ENCODE measurements at places on chromosomes 16 and 17.

- DNase-seq: peak; percentile 45
Observed at GRCh38 chr17:77494664-77495435, 354.1 kb downstream of the SEC14L1 start.

DNA sequence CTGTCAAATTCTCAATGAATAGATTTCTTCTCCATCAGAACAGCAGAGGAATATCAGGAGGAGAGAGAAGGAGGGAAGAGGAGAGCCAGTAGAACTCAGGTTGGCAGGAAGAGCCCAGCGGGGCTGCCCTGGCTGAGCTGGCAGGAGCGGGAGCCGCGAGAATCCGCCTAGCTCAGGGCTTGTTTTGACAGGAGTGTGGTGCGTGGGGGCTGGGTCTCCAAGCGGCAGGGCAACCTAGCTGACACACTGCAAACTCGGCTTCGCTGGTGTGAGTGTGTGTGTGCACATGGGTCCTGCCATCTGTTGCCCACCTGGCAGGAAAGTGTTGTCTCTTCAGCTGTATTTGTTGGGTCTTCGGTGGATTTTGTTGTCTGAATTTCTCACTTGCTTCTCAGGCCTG, 27.9 kb upstream of the BCAR1 start:
- no peak for DNase-seq

- DNase-seq: no peak
Observed at GRCh38 chr16:2979669-2980226, 498 bp downstream of the PKMYT1 start.

DNA sequence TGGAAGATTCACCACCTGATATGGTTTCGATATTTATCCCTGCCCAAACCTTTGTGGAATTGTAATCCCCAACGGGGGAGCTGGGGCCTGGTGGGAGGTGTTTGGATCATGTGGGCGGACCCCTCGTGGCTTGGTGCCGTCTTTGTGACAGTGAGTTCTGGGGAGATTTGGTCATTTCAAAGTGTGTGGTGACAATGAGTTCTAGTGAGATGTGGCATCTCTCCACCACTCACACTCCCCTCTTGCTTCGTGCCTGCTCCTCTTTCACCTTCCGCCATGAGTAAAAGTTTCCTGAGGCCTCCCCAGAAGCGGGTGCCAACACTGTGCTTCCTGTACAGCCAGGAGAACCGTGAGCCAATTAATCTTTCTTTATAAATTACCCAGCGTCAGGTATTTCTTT, 9.7 kb downstream of the CCDC57 start:
- no peak for DNase-seq

DNA sequence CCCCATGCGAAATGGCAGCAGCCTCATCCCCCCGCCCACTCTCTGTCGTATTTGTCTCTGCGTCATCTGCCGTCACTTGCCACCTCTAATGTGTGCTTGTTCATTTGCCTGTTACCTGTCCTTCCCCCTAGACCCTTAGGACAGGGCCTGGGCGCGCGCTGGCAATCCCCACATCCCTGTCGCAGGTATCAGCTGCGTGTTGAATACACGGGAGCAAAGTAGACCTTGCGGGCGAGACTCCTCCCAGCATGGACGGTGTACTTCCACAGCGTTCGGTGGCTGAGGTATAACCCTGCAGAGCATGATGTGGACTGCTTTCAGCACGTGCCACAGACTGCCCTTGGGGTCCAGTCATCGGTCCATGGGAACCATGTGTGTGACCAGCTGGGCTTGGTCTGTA, 170.1 kb upstream of the CHMP6 start:
- no peak for DNase-seq

DNA sequence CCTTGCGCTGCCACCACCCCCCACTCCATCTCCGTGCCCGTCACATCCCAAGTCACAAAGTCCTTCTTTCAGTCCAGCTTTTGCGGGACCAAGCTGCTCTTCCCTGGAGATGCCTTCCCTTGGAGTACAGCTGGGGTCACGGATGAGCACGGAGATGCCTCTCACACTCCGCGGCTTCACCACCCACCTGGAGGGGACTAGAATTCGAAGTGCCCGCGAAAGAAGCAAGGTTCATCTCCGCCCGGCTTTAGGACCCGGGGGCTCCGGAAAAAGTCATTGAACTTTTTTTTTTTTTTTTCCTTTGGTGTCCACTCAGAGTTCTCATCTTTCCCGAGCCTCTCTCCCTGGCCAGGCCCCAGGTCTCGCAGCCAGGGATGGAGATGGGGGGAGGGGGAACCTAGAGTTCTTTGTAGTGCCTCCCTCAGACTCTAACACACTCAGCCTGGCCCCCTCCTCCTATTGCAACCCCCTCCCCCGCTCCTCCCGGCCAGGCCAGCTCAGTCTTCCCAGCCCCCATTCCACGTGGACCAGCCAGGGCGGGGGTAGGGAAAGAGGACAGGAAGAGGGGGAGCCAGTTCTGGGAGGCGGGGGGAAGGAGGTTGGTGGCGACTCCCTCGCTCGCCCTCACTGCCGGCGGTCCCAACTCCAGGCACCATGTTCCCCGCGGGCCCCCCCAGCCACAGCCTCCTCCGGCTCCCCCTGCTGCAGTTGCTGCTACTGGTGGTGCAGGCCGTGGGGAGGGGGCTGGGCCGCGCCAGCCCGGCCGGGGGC, at the start of gene FKBP10:
Gene FKBP10 (plus strand): TSS at position 624 of the 771 bp plus-strand sequence. CDS start 31 bp downstream, at position 655.
- peak; percentile 54 for DNase-seq

DNA sequence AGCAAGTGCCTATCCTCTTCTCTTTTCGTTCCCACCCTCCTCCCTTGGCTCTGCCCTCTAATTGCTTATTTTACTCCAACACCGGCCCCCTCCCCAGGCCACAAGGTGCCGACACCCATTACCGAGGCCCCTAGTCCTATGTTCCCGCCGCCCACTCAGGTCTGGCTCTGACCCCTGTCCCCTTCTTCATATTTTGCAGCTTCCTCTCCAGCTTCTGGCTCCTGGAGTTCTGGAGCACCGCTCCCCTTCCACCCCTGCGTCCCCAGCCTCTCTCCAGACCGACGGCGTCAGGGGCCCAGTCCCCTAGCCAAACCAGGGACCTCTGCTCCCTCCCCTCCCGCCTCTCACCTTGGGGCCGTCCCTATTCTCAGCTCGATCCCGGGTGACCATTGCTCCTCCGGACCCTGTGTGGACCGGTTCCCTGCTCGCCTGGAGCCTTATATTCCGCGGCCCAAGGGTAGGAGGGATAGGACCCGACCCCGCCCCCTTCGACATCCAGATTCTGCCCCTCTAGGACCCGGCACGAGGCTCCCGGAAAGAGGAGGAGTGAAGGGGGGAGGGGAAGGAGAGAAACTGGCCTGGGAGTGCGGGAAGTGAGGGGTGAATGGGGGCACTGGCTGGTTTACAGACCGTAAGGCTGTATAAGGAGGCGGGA, at the start of gene HES7:
Gene HES7 (minus strand): TSS at position 412 of the 655 bp plus-strand sequence. CDS start 22 bp downstream, at position 390.
- no peak for DNase-seq

- no peak for DNase-seq
Observed at GRCh38 chr16:27539120-27539519, 10.6 kb downstream of the GTF3C1 start.

- DNase-seq: no peak
Observed at GRCh38 chr17:32117399-32117798, 24.9 kb upstream of the RHOT1 start.

GRCh38 chr17:79189305-79189704, 114.7 kb downstream of the ENGASE start:
- DNase-seq: no peak

GRCh38 chr16:1772908-1773702, at the start of gene MRPS34:
Gene MRPS34, minus strand, starts transcription at chr16:1773134. Its CDS starts 15 bp downstream, at chr16:1773119.
- peak; percentile 80 for DNase-seq

DNA sequence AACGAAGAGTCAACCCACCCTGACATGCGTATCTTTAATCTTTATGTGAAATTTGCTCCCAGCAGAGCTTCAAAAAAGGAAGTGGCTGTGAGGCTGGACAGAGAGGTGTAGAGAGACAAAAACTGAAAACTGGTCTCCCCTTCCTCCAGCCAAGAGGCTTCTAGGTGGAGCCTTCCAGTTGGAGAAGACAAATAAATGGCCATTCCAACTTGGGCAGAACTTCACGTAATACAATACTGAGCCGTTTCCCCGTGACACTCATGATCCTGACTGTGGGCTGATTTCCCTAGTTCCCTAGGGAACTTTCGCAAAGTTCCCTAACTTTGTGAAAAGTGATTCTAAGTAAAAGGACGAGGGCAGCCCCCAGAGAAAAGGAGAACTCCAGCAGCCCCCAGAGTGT, 78.8 kb downstream of the ZFHX3 start:
- DNase-seq: no peak

DNA sequence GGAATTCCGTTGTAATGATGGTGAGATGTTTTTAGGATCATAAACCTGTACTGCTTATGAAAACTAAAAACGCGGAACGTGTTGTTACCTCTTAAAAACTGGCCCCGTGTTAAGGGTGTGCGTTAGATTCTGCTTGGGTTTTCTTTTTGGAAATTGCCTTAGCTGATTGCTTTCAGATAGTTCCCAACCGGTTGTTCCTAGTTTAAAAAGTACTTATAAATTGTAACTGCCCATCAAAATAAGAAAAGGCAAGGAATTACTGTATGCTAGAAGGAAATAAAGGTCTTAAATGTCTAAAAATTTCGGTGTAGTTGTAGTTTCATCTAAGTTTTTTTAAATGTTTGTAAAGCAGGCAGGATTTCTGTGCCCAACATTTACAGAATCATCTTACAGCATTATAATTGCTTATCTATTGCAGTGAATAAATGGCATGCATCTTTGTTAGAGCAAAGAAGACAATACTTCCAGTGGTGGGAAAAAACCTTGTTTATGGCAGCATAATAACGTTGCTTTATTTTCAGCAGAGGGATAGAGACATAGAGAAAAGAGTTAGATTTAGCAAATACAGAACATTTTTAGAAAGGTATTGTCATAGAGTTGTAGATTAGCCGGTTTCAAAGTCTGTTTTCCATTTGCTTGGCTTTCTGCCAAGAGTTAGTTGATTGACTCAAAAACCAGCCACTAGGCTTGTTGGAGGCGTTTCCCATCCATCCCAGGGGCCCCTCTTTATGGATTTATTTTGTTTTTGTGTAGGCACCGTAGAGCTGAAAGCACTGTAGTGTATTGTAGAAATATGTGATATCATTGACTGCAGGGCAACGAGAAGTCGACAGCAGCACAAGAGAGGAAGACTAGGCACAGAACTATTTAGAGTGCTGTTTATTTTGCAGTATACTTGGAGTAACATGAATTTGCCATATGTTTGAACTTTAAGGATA, 1.7 kb downstream of the PPM1D start:
- DNase-seq: peak; percentile 60

- DNase-seq: no peak
Observed at GRCh38 chr16:58448890-58449289, 51.1 kb upstream of the NDRG4 start.

GRCh38 chr16:71467810-71468209, 5.8 kb upstream of the ZNF23 start:
- no peak for DNase-seq

- DNase-seq: no peak
Observed at GRCh38 chr16:58481226-58481869, 18.6 kb upstream of the NDRG4 start.

- no peak for DNase-seq
Observed at GRCh38 chr17:16199093-16199492, 16.2 kb downstream of the NCOR1 start.

DNA sequence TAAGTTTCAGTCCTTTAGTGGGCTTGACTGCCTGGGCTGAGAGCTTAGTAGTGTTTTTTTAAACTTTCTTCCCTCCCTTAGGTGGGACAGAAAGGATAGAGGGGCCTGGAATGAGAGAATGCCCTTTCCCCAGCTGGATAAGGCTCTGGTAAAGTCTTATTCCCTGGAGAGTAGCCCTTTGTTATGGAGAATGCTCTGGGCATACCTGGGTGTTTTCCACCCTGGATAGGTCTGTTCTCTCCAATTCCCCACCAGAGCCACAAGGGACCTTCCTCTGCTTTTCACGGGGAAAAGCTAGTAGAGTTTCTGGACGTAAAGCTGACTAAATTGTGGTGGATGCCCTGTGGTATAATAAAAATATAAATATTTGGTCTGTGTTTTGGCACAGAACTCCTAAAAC, 164.1 kb downstream of the HS3ST4 start:
- no peak for DNase-seq

DNA sequence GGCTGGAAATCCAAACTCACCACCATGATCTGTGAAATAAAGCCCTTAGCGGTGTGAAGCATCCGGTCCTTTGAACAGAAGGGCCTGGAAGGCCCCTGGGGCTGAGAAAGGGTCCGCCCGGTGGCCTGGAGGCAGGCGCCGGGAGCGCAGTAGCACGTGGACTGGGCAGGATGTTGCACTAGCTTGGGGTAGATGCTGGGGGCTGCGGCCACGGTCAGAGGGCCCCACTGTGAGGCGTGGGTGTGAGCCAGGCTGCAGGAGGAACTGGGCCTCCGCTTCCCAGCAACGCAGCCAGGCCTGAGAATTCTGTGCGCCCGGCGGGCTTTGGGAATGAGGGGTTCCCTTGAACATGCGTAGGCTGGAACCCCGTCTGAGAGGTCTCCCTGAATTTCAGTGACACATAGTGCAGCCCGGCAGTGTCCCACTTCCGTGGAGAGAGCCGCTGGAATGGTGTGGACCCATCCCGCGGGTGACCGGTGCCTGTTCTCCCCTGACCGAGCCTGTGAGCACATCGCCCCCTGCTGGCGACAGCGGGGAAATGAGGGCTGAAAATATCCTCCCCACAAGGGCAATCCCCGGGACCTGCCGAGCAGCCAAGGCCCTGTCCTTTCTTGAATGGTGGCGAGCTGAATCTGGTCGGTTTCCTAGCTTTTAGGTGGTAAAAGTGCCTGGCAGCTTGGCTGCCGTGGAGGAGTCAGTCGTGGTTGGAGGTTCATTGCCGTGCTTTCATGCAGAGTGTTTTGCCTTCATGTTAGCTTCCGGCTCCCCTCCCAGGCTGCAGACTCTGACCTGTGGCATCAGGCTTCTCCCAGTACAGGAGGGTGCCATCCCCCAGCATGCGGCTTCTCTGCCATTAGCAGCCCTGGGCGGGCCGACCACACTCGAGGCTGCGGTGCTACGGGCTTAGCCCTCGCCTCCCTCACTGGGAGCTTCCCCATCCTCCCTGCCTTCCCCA, 43.8 kb downstream of the DNAJA2 start:
- peak; percentile 18 for DNase-seq

- no peak for DNase-seq
Observed at GRCh38 chr17:7282752-7283321, 1.3 kb downstream of the SLC2A4 start.

DNA sequence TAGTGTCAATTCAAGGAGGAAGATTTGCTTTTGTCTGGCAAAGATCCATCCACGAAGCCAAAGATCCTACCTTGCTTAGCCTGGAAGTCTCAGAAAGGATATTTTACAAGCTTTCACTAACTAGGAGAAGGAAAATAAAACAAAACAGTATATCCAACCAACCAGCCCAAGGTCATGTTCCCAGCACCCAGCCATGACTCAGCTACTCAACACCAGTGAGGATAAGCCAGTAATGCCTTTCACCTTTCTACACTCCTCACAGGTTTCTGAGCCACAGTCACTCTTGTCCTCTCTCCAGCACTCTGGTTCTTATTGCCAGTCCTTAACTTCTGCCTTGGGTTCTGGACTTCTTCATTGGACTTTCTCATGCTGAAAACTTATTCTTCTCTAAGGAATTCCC, 116.2 kb downstream of the CDH11 start:
- no peak for DNase-seq

Measured in HCT116 (cell line).